Cerebellar nuclear complex (tissue), 1 donor: ENCODE measurements at places on chromosomes 16 and 17.

- no peak for DNase-seq
Observed at GRCh38 chr16:87608400-87608985, 6.2 kb downstream of the JPH3 start.

GRCh38 chr17:42642336-42642735 lies 16.7 kb upstream of the TUBG2 start:
- no peak for DNase-seq

- no peak for DNase-seq
Observed at GRCh38 chr17:60652454-60653247, 25.0 kb upstream of the BCAS3 start.

DNA sequence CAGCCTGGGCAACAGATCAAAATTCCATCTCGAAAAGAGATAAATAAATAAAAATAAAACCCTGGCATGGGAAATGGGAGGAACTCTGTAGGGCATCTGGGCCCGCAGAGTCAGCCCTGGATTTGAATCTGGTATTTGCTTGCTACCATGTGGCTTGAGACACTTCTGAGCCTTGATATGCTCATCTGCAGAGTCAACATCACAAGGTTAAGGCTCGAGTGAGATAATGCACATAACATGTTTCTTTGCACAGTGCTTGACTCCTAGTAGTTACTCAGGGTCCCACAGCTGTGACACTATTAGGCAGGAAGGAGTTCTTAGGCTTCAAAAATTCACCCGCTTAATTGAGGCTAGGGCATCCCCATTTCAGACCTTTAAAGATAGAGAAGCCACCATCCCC lies 21.3 kb downstream of the CDK5RAP3 start:
- DNase-seq = no peak

DNA sequence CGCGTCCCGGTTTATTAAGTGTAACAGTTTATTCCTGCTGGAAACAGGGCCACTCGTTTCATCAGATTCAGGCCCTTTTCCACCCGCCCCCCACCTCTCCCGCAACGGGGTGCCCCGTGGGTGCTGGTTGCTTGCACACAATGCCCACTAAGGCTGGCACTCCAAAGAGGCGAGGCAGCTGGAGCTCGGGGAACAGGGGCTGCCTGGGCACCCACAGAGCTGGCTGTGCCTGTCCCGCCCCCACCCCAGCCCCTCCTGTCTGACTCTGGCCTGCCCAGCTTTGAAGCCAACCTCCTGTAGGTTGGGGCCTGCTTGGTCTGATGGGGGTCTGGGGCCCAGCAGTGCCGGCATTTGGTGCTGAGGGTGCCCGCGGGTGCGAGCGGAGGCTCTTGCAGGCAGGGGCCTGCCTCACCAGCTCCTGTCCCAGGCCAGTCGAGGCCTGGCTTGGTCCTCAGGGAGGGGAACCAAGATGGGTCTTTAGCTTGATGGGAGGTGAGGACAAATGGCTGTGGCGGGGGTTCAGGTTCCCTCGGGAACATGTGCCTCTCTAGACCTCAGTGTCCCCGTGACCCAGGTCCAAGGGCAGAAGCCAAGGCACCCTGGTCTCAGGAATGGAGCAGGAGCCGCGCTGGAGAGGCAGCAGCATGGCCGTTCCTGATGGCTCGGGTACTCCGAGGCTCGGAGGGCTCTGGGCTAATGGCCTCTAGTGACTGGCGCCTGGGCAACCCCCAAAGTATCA lies 20.1 kb downstream of the MYBBP1A start:
- DNase-seq = no peak

DNA sequence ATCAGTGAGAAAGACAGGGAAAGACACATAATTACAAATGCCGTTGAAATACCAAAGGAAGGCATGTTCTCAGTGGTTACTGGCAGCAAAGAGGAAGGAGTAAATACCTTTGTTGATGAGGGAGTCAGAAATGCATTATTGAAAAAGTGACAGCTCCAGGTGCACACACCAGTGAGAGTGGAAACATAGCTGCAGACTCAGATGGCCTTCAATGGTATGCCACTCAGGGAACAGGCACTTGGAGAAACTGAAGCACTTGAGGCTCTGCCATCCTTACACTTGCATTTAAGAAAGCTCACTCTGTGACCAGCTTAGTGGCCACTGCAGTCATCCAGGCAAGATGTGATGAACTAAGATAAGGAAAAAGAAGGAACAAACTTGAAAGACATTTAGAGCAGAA lies 29.9 kb downstream of the NOG start:
- no peak for DNase-seq

- DNase-seq = no peak
Observed at GRCh38 chr17:28524476-28525424, 18.6 kb downstream of the FOXN1 start.

- DNase-seq = no peak
Observed at GRCh38 chr17:42271779-42272035, 4.5 kb downstream of the STAT5B start.

- no peak for DNase-seq
Observed at GRCh38 chr16:20829536-20829935, 23.2 kb downstream of the REXO5 start.

GRCh38 chr17:57357392-57357784 lies 101.1 kb downstream of the MSI2 start:
- peak; percentile 32 for DNase-seq

DNA sequence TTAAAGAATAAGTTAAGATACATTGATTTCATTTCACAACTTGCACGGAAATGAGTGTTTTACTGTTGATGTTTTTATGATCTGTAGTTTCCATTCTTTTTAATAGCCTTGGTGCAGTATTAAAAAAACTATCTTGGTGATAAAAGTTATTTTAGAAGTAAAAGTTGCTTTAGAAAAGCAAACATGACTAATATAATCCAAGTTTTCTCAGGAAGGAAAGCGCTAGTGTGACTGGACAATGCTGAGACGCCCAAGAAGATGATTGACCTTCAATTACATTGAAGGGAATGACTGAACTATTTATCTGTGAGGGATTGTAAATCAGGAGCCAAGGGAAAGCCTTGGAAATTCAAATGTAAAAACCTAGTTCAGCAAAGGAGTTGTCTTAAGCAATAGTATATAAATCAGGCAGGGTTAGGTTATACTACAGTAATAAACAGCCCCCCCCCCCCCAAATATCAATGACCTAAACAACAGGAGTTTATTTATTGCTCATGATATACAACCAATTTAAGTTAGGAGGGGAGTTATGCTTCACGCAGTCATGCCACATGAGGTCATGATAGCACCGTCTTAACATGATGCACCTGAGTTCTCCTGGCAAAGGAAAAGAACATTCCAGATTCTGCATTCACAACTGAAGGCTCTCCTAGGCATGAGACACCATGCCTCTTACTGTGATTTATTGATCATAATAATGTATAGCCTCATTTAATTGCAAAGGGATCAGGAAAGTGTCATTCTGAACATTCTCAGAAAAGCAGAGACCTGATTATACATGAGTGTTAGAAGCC lies 443.8 kb downstream of the CDH13 start:
- no peak for DNase-seq

GRCh38 chr17:75895370-75896155 lies 1.2 kb downstream of the TRIM65 start:
- DNase-seq = no peak

DNA sequence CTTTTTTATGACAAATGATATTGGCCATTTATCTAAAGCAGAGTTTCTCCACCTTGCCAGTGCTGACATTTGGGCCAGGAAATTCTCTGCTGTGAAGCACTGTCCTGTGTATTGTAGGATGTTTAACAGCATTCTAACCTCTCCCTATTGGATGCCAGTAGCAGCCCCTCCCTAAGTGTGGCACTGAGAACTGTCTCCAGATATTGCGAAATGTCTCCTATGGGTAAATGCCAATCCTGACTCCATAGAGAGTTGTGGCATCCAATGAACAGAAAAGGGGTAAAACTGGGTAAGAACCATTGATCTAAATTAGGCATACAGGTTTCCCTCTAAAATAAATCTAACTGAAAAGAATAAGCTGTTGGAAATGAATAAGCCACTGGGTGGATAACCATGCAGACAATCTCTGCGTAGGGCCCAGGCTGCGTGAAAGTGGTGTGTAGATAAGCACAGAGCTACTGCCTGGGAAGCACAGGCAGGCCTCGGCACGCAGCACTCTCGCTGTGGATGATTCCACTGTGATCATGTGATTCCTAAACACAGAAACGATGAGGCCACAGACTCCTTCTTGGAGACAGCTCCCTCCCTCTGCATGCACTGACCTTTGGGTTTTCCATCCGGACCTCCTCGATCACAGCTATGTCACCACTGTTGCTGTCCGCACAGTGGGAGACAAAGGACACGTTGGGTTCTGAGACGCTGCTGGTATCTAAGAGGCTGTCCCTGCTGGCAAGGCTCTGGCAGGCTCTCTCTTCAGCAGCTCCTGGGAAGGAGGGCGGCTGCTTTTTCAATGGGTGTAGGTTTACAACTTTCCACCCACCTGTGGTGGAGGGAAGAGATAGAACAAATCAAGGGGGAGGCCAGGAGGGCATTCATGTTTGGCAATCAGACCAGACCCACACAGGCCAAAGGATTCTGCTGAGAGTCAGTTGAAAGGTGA lies 44.1 kb downstream of the GTF3C1 start:
- DNase-seq = no peak

DNA sequence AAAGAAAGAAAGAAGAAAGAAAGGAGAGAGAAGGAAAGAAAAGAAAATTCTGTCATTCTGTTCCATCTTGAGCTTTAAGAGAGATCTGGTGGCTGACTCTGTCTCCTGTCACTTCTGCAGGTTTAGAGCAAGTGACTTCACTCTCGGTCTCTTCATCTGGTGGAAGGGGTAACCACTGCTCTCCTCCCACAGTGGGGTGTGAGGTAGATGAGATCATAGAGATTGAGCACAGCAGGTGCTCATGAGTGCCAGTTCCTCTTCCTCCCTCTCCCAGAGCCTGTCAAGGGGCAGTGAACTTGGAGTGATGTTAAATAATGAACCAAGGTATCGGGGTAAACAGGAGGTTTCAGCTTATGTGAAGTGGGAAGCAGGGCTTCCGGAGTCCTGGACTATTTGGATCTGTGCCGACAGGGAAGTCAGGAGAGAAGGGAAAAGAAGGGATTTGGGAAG lies 47.7 kb downstream of the BEAN1 start:
- DNase-seq = no peak

DNA sequence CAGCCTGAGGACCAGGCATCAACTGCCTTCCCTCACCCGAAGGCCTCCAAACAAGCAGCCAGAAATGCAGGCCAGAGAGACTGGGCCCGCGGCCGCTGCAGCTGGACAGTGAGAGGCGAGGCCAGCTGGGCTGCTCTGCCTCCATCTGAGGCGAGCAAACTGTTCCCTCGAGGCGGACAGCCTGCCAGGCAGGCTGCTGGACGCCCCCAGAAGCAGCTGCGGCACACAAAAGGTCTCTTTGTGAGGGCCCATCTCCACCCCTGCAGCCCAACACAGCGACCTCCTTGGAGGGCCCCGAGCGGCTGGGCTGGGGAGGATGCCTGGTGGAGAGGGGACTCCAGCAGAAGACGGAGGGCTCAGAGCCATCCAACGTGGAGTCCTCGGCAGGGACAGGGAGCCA lies 4.7 kb downstream of the CORO7 start:
- no peak for DNase-seq

GRCh38 chr17:3710951-3711383 lies 12.7 kb upstream of the HASPIN start:
- DNase-seq = no peak

DNA sequence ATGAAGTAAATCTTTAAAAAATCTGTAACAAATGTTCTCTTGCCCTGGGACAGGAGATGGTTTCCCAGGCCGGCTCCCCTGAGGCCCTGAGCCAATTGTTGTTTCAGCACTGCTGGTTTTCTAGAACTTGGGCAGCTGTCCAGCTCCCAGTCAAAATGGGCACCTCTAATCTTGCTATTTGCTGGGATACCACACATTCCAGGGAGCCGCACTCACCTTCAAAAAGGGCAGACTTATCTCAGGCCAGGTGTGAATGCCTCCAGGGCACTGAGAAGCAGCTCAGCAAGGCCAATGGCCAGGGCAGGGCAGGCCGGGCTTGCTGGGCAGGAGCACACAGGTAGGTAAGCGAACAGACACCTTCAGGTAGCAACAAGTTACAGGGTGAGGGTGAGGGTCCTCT lies 24.4 kb downstream of the TRIM16 start:
- DNase-seq = no peak

DNA sequence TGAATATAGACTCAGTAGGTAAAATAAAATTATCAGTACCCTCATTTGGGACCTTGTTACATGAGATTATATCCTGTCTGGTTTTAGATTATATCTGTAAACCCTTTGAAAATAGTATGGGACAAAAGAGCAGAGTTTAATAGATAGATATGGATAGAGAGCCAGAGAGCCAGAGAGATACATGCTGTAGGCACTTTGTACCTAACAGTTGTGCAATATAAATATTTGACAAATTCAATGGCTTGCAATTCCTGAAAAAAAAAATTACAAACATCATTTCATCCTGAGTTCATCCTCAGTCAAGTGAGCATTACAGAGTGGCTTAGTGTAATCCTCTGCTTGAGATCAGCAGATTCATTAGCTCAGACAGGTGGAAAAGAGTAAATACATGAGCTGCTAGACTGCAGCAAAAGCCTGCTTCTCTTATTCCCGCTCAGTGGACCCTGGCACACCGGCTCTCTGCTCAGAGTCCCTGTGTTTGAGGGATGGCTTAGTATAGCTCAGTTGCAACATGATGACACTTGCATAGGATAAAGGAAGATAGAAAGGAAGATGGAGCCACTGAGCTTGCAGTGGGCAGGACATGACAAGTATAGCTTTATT lies 931.6 kb upstream of the GOT2 start:
- DNase-seq = no peak

GRCh38 chr16:22692034-22692433 lies 121.9 kb upstream of the HS3ST2 start:
- DNase-seq = no peak

DNA sequence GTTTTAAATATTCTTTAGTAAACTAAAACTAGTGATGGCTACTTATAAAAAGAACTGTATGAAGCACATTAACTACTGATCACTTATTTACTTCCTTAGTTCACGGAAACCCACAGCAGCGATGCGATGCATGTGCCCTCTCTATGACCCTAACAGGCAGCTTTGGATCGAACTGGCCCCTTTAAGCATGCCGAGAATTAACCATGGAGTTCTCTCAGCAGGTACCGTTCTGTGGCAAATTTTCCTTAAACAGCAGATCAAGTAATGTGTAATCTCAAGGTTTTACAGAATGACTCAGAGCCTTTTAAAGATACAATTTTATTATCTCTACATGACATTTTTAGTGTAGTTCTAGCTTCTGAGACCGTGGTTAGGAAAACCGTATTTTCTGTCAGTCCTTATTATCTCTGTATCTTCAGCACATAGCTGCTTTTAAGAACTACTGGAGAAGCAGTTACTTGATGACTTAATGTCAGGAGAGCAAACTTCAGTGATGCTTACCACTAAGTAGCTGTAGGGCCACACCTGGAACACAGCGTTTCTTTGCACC lies 43.0 kb downstream of the GAN start:
- DNase-seq = no peak
